A549 (cell line): ENCODE measurements at places on chromosomes 11 and 22.
A peak's percentile ranks its signal among the peaks of the same experiment; 100 is the strongest.

DNA sequence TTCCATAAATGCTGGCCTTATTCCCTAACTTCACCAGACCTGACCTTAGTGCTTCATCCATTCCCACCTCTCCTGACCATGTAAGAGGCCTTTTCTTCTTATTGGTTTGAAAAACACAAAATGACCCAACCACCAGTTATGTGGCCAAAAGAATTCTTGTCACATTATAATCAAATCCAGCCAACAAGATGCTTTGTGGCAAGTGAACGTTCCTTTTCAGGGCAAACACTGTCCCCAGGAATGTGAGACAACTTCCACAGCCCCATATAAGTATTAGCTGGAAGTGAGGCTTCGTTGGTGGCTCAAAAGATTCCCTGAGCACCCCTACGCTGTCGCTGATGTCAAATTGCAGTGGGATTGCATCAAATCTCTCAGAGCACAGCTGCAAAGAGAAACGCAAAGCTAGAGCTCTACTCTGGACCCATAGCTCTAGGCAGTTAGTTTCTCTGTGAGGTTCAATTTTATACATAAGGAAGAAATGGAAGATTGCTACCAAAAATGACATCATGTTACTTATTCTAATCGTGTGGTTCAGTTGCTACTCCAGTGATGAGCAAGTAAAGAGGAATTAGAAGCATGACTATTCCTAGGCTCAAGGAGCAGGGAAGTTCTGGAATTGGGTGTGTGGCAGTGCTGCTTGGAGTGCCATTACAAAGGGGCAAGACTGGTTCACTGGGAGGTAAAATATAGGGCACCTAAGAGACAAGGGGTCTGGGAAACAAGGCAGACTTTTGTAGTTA, 26.1 kb downstream of the GLYATL1 start:
- no peak for DNase-seq

DNA sequence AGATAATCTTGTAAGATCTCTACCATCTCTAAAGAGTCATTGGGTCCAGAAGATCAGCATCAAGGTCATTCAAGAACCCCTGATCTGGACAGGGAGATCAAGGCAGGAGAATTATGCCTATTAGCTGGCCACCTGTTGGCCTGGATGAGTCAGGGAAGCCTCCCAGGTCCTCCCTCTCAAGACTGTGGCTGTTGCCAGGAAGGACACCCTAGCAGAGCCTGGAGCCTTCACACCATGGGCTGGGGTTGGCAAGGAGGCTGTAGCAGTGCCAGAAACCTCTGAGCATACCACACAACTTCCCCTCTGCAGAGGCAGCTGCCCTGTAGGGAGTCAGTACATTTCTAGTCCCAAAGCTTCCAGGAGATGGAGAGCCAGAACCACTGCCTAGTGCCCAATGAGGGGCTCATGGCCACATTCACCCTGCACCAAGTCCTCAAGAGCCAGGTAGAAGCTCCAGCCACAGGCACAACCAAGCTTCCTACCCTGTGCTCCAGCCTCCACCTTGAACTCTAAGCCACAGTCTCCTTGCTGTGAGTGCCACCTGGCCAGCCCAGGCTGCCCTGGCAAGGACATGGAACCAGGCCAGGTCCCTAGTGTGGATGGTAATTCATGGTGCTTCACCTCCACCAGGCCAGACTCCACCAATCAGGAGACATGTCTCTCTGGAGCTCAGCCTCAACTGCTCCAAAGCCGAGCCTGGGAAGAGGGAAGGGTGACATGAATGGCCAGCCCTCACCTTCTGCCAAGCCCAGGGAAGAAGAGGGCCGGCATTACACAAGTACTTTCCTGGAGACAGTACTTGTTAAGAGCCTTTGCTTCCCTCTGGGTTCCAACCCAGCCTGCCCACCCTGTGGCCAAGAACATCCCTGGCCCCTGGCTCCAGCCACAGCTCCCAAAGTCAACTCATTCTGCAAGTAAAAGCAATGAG, 124.3 kb downstream of the BUD13 start:
- DNase-seq, result no peak

GRCh38 chr22:27296091-27296675, 505.4 kb downstream of the MN1 start:
- no peak for DNase-seq

- DNase-seq, result no peak
Observed at GRCh38 chr22:24389680-24390079, 37.7 kb upstream of the ADORA2A start.

DNA sequence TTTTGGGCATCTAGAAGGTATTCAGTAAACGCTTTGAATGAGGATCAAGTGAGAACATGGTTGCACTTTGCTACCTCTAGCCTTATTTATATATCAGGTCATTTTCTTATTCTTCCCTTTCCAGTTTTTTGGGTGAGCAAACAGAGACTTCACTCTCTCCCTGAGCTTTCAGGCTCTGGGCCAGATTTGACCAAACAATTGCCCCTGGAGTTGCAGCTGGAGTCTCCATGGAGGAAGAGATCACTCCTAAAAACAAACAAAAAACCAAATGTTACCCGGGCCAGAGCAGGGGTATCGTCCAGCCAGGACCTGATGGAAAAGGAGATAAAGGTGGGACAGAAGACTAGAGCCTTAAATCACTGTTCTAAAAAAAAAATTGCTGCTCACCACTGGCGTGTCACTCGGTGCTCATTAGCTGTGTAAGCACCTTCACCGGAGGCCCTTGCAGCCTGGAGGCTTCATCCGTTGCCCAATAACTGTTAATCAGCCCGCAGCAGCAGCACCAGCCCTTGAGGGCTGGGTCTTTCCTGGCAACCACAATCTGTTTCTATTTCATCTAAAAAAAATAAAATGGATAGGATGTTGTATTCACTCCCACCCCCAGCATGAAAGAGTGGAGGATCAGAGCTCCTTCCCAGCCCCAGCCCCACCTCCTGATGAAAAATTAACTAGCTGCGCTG, 125.0 kb downstream of the PKNOX2 start:
- no peak for DNase-seq

DNA sequence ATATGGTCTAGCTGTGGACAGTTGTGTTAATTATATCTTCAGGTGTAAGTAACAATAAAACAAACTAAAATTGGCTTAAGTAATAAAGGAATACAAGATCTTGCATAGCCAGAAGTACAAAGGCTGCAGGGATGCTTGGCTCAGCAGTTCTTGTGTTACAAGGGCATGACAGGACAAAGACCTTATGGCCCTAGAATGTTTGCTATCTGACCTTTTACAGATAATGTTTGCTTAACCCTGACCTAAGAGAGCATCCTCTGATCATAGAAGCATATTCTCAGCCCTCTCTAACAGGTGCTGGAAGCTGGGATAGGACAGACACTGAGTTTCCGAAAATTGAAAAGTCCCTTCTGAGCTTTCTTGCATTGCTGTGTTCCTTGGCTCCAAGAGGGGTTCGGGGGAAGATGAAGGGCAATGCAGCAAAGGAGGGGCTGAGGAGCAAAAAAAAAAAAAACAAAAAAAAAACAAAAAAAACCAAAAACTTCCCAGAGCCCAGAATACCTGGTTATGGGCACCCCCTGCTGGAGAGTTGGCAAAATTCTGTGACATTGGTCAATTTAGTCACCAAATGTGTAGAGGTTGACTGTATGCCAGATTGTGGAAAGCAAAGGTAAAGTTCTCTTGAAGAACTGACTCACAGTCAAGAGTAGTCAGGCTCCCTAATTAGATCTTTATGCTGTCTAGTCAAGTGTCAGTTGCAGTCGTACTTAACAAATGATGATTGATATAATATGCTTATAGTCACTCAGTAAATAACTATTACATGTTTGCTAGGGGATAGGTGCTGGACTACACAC, 10.4 kb upstream of the HIKESHI start:
- DNase-seq, result peak; percentile 49

GRCh38 chr11:81942646-81943045, 791.0 kb downstream of the FAM181B start:
- no peak for DNase-seq

GRCh38 chr11:134359646-134360045, 27.9 kb downstream of the GLB1L2 start:
- DNase-seq, result no peak

DNA sequence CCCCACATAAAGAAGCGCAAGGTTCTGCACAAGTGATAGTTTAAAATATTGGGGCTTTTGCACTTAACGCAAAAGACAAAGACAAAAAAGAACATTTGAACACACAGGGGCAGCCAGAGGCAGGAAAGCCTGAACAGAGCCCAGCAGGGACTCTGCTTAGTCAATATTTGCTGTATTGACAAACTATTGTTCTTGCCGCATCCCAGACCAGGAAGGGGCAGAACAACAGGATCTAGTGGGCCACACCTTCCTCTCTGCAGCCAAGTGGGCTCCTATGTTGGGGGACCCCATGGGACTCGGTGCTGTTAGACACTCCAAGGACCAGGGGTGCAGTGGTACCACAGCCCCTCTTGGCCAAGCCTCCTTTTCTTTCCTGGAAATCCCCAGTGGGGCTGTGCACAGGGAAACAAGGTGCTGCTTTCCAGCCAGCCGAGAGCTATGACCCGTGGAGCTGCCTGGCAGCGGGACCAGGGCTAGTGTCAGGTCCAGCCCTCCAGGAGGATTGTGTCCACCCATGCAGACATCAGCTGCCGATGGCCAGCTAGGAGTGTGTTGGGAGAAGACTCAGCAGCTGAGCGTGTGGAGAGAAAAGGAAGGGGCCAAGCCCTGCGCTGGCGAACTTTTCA, 43.3 kb upstream of the ANO1 start:
- DNase-seq, result no peak

GRCh38 chr11:82810326-82810725, 76.7 kb upstream of the FAM181B start:
- DNase-seq, result no peak

DNA sequence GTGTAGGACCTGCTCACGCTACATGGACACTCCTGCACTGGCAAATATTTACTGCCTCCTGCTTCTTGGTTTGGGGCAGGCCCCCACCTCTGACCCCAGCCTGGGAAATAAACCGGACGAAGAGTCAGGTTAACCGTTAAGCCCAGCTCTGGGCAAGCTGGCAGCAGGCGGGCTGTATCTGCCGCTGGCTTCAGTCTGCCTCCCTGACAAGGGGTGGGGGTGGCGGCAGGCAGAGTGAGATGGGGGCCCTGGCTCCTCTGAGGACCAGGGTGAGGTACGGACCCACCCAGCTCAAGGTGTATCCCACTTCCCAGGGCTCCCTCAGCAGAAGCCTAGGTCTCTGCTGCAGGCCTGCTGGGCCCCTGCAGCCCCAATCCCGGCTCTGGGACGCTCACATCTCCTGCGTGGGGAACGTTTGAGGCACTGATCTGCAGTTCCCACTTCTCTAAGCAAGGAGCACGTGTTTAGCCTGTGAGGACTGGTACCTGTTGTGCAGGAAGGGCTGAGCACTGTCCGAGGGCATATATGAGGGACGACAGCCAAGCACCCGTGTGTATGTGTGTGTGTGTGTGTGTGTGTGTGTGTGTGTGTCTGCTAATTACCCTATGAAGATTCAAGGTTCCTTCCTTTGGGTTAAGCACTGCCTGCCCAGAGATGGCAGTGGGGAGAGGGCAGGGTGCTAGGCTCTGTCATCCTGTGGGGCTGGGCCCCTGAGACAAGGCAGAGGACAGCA, 1.1 kb upstream of the LRRC75B start:
- no peak for DNase-seq

GRCh38 chr11:94175535-94175934, 46.9 kb downstream of the PANX1 start:
- DNase-seq, result no peak

- peak; percentile 68 for DNase-seq
Observed at GRCh38 chr11:118401151-118401879, at the start of gene ATP5MG. Gene ATP5MG, plus strand, starts transcription at chr11:118401606. Its CDS starts 60 bp downstream, at chr11:118401666.

GRCh38 chr11:30710221-30710620, 124.1 kb upstream of the MPPED2 start:
- no peak for DNase-seq

DNA sequence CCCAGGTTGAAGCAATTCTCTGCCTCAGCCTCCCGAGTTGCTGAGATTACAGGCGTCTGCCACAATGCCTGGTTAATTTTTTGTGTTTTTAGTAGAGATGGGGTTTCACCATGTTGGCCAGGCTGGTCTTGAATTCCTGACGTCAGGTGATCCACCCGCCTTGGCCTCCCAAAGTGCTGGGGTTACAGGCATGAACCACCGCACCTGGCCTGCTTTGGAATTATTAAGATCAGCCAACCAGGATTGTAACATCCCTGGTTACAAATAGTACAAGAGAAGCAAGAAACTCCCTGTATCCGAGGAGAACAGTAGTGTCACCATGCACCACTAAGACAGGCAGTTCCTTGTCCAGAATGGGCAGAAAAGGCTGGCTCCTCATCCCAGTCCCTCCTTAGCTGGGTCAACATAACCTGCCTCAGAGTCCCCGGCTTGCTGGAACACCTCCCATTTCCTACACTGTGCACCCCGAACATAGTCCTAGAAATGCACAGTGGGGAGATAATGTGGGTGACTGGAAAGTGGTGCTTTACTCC, 77.2 kb upstream of the INCENP start:
- DNase-seq, result no peak

DNA sequence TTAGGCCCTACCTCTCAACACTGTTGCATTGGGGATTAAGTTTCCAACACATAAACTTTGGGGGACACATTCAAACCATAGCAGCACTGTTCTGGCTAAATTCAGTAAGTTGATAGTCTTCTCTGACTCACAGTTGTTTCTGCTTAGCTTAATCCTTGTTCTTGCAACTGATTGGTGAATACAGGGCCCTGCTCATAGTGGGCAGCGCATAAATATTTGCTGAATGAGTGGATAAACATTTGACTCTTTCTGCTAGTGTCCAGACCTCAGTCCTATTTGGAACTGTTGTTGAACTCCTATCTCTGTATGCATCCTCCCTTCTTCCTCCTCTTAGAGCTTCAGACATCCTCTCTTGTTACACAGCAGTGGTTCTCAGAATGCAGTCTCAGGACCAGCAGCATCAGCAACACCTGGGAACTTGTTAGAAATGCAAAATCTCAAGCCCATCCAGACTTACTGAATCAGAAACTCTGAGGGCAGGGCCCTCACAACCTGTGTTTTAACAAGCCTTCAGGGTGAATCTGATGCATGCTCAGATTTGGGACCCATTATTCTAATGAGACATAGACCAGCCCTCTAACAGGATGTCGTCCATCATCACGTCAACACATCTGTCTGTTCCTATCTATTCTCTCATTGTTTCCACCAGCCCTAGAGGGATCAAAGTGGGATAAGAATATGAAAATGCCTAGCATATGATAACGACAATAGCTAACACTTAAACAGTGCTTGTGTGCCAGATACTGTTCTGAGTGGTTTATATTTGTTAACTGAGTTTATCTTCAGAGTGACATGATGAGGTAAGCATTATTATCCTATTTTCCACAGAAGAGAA, 22.3 kb downstream of the SPON1 start:
- DNase-seq, result no peak

- DNase-seq, result peak; percentile 50
Observed at GRCh38 chr11:59206635-59207034, 6.1 kb downstream of the MPEG1 start.

GRCh38 chr22:45009606-45010531, at the start of gene PHF21B:
Gene PHF21B, minus strand, starts transcription at chr22:45010005. Its CDS starts 456 bp downstream, at chr22:45009549.
- DNase-seq, result peak; percentile 71

- no peak for DNase-seq
Observed at GRCh38 chr11:127925475-127925874, 661.9 kb downstream of the ETS1 start.

GRCh38 chr22:21928048-21928447, 24.6 kb downstream of the PPM1F start:
- DNase-seq, result no peak
